Central memory CD8-positive, alpha-beta T cell (primary cell): ENCODE measurements at places on chromosomes 11 and 22.

GRCh38 chr11:122709039-122709760 is 53.7 kb downstream of the UBASH3B start:
- DNase-seq: no peak

- no peak for DNase-seq
These were observed 1.5 kb downstream of the CCDC116 start for GRCh38 chr22:21634081-21634480.

DNA sequence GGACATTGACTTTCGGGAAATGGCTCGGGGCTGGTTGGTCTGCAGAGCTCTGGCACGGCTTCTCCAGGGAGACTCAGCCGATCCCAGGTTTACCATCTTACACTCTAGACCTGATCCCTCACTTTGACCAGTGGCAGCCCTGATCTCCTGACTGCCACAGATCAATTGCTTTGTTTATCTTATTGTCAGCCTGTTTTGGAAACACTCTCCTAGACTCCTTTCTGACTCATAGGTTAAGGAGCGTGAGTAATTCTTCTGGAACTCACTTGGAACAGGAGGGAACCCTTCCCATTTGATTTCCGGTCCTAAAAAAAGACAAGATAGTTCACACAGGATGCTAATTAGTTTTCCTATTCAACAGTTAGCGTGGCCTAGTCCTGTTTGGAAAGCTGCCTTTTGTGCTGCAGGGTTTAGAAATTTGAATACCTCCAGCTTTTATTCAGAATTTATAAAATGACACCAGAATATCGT is 16.0 kb upstream of the BMAL1 start:
- DNase-seq: no peak

DNA sequence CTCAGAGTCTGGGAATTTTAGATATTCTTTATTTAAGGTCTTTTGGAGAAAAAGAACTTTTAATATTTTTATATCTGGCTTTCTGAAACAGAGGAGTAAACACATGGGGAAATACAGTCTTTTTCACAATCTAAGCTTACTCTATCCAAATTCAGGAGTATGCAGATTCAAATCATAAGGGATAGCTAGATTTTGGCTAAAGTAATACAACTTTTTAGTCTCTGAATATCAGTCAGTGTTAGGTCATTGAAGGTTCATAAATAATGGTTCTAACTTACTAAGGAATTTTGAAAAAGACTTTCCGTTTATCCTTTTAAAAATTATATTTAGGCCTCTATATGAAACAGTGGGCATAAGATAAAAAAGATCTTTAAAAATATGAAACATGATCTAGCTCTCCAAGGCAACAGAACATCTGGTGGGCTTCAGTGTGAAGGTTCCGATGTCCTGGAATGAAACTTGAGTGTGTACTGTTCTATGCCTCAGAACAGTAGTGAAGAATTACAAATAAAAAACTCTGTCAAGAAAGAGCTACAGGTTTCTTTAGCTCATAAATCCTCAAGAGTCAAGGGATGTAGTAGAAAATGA is 165.2 kb upstream of the PDGFD start:
- no peak for DNase-seq

- DNase-seq: no peak
These were observed 53.8 kb downstream of the ADM start for GRCh38 chr11:10358696-10359095.

GRCh38 chr22:39416319-39416718 is 16.7 kb downstream of the TAB1 start:
- DNase-seq: no peak

GRCh38 chr11:67079065-67079705 is 22.5 kb downstream of the RHOD start:
- no peak for DNase-seq

- no peak for DNase-seq
These were observed 241.2 kb upstream of the SYN3 start for GRCh38 chr22:33299245-33299956.

DNA sequence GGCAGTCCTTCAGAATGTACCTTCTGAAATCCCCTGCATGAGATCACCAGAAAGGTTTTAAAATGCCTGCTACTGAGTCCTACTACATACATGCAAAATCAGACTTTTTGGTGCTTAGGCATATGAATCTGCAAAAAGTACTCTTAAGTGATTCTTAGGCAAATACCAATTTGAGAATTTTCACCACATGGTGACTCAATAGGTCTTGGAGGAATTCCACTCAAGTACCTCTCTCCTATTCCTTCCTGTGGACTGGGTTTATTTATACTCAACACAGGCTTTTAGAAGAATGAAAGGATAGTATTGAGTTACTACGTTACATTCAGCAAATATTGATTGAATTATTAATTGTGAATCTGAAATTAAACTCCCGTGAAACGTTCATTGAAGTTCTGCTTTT is 223.9 kb downstream of the CNTN5 start:
- no peak for DNase-seq

DNA sequence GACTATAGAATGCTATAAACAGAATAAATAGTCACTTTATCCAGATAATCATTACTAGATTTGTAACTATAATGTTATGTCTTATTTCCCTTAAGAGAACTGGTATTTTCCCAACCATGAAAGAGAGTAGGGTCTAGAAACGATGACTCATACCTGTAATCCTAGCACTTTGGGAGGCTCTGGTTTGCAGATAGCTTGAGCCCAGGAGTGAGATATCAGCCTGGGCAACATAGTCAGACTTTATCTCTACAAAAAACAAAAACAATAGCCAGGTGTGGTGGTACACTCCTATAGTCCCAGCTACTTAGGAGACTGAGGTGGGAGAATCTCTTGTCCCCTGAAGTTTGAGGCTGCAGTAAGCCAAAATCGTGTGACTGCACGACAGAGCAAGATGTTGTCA is 30.9 kb downstream of the OR52A5 start:
- DNase-seq: no peak

GRCh38 chr11:118435290-118435892 is 901 bp upstream of the KMT2A start:
- no peak for DNase-seq

DNA sequence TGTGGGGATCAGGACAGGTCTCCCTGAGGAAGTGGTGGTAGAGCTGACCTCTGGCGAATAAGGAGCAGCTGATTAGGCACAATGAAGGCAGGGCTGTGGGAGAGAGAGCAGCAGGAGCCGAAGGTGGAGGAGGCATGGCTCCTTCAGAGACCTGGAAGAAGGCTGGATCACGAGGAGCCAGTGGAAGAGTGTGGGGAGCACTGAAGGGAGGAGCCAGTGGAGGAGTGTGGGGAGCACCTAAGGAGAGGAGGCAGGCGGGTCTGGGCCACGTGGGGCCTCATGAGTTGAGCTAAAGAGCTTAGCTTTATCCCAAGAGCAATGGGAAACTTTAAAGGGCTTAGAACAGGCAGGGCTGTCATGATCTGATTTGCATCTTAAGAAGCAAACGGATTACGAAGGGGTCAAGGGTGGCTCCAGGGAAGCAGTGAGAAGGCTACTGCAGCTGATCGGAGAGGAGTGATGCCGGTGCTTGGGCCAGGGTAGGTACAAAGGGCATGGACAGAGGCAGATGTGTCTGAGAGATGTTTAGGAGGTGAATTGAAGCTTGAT is 44.9 kb upstream of the EIF3D start:
- DNase-seq: no peak

DNA sequence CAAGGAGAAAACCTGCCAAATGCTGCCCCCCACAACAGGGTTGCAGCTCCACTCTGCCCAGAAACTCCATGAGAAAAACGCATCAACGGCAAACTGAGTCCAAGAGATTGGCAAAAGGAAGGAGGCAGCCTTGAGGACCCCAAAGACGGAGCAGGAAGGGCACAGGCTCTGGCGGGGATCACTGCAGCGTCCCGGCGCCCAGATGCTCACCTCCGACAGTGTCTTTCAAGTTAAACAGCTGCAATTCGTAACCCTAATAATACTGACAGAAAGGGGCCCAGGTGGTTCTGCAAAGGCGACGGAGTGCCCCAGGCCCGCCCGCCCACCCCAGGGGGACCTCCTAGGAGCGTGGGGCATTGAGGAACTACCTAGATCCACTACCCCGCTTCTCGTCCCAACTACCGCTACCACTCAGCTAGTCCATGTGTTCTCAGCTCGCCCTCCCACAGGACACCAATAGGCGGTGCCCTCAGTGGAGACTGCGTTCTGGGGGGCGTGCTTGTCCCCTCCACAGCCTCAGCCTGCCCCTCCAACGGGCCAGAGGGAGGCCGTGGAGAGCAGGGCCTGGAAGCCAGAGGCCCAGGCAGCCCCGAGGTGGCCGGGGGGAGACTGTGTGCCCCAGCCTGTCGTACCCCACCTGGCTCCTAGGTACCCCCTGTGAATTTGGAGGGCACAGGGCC is 127.4 kb downstream of the PHF21B start:
- no peak for DNase-seq

DNA sequence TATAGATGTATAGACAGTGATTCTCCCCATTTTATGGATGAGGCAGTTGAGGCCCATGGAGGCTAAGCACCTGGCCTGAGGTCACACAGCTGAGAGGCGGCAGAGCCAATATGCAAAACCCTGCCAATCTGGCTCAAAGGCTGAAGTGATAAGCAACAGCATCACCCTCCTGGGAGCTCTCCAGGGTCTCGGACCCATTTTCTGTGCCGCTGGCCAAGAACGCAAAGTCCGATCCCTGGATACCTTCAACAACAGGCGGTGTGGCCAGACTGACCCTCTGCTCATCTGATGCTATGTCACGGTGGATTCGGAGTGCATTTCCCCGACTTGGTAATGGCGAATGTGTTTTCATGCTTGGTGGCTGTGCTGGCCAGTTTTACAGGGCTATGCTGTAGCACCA is 595.0 kb downstream of the TBC1D22A start:
- DNase-seq: no peak

- DNase-seq: no peak
These were observed 87.6 kb downstream of the STIM1 start for GRCh38 chr11:3942956-3943497.

- no peak for DNase-seq
These were observed 17.4 kb downstream of the SMCO4 start for GRCh38 chr11:93525601-93526345.

- DNase-seq: no peak
These were observed 55.1 kb downstream of the MTMR3 start for GRCh38 chr22:29937940-29938693.

- DNase-seq: no peak
These were observed 9.9 kb upstream of the RASD2 start for GRCh38 chr22:35530700-35531099.

- DNase-seq: no peak
These were observed 791.1 kb downstream of the NTM start for GRCh38 chr11:132161403-132162078.

- DNase-seq: no peak
These were observed 48.8 kb upstream of the B3GAT1 start for GRCh38 chr11:134460881-134461280.

GRCh38 chr11:125347261-125347585 is 148.8 kb downstream of the FEZ1 start:
- DNase-seq: no peak

DNA sequence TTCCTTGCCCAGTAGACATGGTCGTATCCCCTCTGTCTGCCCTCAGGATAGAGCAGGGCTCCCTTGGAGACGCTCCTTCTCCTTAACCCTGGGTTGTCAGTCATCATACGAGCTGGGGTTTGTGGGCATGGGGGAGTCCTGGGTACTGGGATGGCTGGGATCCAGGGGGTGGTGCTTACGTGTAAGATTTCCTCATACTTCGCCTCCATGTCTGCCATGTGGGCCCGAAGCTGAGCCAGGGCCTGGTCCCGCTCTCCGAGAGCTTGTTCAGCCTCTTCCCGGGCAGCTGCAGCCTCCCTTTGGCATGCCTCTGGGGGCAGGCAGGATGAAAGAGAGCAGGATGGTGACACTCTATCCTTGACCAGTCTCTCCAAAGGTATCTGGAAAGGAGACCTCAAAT is 5.3 kb downstream of the NHERF4 start:
- no peak for DNase-seq

DNA sequence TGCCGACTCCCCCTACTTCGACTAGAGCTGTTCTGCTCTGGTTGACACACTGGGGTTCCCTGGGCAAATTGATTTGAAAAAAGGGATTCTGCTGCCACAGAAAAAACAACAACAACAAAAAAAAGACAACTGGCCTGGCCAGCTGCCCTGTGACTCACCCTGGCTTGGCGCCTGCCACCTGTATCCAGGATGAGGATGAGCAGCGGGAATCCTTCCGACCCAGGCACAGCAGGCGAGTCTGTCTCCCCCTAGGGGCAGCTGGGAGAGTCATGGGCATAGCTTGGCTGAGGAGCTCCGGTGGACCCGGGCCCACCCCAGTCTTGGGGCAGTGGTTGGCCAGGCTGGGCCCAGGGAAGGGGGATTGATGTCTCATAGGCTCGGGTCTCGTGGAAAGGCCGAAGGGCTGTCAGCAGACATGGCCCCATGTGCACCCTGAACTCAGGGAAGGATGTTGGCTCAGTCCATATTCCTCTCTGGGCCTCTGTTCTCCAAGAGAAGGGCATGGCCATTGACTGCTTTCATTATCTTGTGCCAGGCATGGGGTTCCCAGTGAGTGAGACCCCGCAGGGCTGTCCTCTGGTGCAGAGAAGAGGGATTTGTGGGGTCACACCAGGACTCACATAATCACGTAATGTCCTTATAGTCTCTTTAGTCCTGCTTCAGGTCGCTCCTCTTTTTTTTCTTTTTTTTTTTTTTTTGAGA is 10.4 kb upstream of the SUN2 start:
- no peak for DNase-seq

DNA sequence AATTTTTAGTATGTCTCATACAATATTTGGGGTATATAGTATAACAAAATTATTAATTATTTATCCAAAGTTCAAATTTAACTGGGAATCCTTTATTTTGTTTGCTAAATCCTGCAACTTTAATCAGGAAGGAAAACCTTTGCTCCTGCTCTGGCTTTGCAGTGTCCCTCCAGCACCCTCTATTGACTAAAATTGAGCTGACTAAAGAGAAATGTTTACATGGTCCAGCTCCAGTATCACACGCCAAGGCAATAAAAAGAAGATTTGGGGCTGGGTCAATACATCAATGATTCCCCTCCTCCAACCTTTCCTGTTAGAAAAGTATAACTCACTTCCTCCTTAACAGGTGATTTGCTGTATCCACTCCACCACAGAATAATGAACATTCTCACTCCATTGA is 153.0 kb upstream of the LRRC4C start:
- no peak for DNase-seq

DNA sequence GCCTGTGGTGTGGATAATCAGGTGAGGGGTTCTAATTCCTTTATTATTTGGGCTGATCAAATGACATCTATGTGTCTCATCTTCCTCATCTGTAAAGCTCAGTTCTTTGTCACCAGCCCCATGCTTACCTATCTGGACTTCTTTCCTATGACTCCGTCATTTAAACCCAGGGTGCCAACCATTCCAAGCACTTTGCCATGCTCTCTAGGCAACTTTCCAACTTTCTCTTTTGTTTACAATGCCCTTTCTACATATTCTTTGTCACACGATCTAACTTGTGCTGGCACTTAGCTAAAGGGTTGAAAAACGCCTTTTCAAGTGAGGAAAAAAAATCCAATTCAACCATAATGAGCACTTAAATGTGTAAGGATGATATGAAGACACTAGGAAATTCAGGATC is 27.9 kb downstream of the EXPH5 start:
- DNase-seq: no peak

- DNase-seq: peak; percentile 93
These were observed at the start of the genes ACAD8 and THYN1 for GRCh38 chr11:134253188-134253993. ACAD8 (plus strand) TSS chr11:134253568; CDS start chr11:134253601, 33 bp downstream. THYN1 (minus strand) TSS chr11:134253352; CDS start chr11:134252882, 470 bp downstream.
